ENCODE measurements at places on chromosomes 12 and 14.

DNA sequence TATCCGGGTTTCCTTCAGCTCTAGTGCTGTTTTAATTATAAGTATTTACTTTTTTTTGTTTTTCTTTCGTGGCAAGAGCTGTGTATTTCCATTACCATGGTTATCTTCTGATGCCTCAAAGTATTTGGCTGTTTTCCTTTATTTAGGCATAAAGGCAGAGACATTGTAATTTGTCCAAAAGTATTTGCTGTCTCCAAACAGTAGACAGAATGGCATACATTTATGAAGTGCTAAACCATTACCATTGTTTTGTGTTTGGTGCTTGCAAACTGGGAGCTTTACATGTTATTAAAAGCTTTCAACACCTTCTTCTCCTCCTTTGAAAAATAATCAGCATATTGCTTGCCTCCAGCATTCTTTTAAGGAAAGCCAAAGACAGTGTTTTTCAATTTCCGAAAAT, 46.3 kb downstream of the FLRT2 start:
- no peak for DNase-seq

GRCh38 chr14:40682131-40682913, 924.4 kb upstream of the LRFN5 start:
- DNase-seq: no peak

DNA sequence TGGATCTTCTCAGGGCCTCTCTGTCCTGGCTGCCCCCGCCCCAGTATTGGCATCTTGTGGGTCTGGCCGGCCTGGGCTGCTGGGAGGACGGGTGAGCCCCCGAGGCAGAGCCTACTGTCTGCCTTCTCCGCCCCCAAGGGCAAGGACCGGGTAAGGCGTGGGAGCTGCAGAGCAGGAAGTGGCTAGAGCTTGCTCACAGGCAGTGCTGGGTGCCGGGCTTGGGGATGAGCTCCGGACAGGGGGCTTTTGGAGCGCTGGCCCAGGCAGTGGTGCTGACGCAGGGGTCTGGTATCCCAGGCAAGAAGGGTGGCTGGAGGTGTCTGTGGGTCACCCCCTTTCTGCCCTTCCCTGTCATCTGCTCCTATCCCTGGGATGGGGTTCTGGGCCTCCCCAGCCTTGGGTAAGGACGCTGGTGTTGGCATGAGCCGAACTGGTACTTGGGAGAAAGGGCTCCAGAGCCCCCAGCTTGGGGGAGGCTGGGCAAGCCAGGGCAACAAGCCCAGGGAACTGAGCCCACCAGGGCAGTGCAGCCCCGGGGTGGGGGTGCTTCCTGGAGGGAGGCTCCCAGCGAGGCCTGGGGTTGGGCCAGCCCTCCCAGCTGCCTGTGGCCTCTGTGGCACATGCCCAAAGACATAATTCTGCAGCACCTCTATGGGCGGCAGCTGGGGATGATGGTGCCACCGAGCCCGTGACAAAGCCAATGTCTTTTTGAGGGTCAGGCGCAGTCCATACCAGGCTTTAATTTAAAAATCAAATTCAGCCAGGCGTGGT, 126.3 kb downstream of the KIF26A start:
- DNase-seq: no peak

GRCh38 chr14:105465209-105466031, 9.2 kb upstream of the CRIP2 start:
- no peak for DNase-seq

GRCh38 chr12:25833657-25834056, 124.8 kb upstream of the RASSF8 start:
- DNase-seq: no peak
